Activated naive CD4-positive, alpha-beta T cell (primary cell): ENCODE measurements at places on chromosomes 7 and 10.

DNA sequence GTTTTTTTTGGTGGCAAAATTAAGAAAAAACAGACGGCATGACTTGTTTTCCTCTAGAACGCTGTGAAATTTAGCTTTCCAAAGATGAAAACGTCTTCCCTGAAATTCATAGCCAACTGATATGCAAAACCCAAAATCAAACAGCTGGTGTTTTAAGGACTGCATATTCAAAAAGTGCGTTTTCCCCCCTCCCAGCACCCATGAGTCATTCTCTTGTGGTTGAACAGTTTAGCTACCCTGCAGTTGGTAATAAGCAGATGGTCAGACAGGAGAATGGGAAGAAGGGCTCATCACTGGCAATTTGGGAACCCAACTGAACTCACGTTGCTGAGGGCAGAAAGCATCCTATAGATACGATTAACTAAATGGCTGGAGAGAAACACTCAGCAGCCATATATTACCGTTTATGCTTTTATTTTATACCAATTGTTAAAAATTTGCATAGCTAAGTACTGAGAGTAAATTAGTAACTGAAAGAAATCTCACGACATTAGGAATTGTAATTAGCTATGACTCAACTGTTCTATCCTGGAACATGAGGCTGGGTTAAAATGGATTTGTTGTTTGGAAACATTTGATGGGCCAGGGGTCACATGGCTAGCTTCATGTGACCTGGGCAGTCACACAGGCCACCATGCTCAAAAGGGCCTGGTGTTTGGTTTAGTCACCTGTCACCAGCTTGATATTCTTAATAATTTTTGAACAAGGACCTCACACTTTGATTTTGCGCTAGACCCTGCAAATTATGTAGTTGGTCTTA, 343.1 kb downstream of the PHTF2 start:
- no peak for DNase-seq

GRCh38 chr10:24973163-24973562, 20.8 kb upstream of the PRTFDC1 start:
- no peak for DNase-seq

GRCh38 chr7:148783801-148784527, 85.3 kb downstream of the CUL1 start:
- DNase-seq = no peak

DNA sequence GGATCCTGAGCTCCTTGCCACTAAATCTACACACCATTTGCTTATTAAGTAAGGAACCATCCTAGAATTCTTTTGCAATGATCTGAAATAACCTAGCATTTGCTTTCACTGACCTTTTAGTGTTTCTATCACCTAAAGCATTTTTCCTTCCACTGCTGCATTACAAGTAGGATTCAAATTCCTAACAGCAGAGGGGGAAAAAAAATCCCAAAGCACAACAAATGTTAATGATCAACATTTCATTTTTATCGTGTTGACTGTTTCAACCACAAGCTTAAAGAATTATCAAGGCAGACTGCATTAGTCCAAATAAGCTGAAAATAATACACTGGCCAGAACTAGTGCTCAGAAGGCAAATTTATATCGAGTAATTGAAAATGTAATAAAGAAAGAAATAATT, 174.7 kb upstream of the TCF7L2 start:
- DNase-seq = no peak

DNA sequence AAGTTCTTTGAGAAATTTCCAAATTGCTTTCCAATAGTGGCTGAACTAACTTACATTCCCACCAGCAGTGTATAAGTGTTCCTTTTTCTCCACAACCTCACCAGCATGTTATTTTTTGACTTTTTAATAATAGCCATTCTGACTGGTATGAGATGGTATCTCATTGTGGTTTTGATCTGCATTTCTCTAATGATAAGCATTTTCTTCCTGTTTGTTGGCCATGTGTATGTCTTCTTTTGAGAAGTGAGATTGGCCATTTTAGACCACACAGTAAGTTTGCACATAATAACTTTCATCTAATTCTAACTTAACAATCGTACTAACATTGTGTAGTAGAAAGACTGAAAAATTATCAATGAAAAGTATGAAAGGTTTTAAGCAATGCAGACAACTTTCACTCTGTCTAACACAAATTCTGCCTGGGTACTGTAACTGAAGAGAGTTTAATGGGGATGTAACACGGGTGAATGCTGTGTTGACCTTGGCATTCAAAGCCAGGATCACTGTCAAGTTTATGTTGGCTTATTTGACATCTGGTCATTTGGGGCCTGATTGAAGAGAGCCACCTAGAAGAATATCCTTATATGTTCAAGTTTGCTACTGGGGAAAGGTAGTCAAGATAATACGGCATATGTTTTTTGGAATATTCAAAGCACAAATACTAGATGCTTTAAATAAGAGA, 50.4 kb downstream of the FAM171A1 start:
- DNase-seq = no peak

DNA sequence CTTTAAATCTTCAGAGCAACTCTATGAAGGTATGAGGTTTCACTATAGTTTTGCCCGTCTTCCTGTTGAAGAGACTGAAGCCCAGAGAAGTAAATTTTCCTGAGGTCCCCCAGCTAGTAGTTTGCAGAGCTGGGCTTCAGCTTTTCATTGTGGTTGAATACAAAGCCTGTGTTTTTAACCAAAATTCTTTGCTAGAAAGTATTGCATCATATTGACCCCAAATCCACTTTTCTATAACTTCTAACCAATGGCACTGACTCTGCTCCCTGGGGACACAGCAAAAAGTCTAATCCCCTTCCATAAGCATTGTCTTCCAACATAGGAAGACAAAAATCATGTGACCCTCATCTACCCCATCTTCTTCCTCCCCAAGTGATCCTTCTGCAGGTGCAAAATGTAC, 93.0 kb downstream of the KCNMA1 start:
- no peak for DNase-seq

GRCh38 chr10:127915324-127915723, 8.4 kb downstream of the PTPRE start:
- DNase-seq = no peak

GRCh38 chr7:148605350-148605749, 14.8 kb downstream of the C7orf33 start:
- DNase-seq = no peak

DNA sequence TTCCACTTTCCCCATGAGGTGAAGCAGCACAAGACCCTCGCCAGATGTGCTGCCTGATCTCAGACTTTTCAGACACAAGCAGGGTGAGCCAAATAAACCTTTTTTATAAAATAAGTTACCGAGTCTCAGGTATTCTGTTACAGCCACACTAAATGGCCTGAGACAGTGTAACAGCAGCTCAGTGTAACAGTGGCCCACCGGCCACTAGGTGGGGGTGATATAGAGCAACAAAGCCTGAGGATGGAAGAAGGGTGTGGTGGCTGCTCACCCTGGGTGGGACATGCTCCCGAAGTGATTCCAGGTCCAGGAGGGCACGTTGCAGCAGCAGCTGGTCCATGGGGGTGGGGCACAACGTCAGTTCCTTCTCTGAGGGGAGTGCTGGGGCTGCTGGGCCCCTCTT, 44.6 kb downstream of the BMS1 start:
- no peak for DNase-seq

DNA sequence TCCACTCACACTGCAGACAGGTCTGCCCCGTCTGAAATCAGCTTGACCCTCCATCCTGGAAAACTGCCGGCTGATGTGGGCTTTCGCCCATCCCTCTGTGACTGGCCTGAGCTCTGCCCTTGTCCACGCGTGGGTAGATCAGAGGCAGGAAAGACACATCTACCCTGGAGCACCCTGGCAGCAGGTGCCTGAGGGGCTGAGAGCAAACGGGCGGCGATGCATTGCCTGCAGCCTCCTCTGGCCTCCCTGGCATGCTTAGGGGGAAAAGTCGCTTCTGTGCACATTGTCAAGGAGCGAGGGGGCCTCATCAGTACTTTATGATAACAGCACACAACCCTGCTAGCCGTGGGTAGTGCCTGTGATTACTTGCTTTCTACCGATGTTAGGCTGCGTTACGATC, 109.4 kb downstream of the ADARB2 start:
- no peak for DNase-seq

GRCh38 chr10:15472431-15473395, 101.6 kb upstream of the FAM171A1 start:
- DNase-seq = no peak

- no peak for DNase-seq
These were observed 1040.2 kb upstream of the SORCS1 start for GRCh38 chr10:108204528-108205305.

DNA sequence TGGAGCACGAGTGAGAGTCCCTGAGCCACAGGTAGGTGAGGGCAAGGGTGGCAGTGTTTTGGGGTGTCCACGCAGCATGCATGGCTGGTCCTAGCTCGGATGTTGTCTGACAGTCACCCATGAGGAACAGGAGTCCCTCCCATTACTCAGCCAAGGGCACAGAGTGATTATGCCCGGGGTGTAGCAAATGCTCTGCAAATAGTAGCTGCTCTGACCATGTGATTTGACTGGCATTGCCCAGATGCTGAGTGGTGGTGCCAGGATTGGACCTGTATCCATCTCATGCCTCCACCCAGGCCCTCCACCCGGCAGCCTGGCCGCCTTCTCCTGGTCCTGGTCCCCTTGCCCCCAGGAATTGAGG, 150.8 kb downstream of the GRK5 start:
- no peak for DNase-seq

GRCh38 chr10:98433881-98434732, 12.6 kb downstream of the HPS1 start:
- no peak for DNase-seq

DNA sequence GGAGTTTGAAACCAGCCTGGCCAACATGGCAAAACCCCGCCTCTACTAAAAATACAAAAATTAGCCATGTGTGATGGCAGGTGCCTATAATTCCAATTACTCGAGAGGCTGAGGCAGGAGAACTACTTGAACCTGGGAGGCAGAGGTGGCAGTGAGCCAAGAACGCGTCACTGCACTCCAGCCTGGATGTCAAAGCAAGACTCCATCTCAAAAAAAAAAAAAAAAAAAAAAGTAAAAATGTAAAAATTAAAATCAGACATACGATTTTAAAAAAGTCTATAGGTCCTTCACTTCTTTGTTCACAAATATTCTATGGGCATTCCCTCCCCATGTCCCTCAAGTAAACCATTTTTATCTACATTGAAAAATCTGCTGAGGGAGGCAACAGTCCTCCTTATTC, 34.9 kb upstream of the TLL2 start:
- DNase-seq = no peak

DNA sequence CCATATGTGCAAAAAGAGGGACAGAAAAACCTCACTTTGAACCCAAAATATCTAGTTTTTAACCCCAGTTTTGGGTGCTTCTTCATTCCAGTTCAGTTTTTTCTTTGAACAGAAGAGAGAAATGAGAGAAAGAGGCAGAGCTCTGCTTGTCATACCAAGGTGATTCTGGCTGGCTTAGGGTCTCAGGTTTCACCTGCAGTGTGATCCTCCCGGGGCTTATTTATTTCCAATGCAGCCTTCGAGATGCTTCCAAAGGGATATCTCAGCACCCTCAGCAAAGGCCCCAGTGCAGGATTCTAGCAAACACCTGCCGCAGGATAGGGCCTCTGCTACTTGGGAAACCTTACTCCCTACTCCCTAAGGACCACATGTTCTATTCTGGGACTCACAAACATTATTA, 131.3 kb downstream of the WDR11 start:
- no peak for DNase-seq

DNA sequence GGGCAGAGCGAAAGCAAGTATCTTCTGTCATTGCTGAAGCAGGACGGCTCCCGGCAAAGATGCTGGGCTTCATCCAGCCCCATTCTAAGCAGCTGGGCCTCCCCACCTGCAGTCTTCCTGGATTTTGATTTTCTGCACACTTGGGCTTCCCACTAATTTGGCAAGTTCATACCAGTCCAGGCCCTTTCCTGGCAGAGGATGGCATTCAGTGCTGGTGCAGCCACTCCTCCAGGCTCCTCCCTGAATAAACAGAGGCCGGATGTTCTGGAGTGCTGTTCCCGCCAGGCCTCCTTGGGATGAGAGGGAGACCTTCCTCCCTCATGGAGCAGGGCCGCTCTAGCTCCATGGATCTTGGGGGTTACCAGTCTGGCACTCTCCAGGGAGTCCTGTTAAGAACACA, 3.4 kb downstream of the BAG3 start:
- no peak for DNase-seq

GRCh38 chr7:122602800-122603199, 96.1 kb downstream of the RNF133 start:
- no peak for DNase-seq

DNA sequence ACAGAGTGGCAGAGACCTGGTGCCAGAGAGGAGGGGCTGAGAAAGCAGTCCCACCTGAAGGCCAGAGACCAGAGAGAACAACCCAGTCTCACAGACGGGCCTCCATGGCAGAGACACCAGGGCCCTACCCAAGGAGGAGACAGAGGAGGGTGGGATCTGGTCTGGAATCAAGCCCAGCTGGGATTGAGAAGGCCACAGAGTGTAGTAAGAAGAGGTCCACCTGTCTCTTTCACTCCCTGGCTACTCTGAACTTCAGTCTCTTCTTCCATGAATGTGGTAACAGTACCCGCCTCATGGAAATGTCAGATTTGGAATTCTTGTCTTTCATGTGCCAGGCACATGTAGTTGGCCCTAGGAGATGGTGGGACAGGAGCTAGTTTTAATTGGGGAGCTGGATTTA, 55.6 kb downstream of the CLIP2 start:
- no peak for DNase-seq

DNA sequence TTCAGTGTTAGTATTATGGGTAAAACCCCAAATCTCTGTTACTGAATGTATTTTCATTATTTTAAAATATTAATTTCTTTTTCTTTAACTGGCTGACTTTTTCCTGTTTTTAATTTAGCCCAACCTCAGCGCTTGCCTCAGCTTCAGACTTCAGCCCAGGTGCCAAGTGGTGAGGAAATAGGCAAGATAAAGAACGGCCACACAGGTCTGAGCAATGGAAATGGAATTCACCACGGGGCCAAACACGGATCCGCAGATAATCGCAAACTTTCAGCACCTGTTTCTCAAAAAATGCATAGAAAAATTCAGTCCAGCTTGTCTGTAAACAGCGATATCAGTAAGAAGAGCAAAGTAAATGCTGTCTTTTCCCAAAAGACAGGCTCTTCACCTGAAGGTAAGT, 57.5 kb downstream of the MDFIC start:
- DNase-seq = no peak

GRCh38 chr7:46206476-46207060, 285.5 kb upstream of the IGFBP3 start:
- DNase-seq = no peak

GRCh38 chr10:23694446-23694920, 255.6 kb downstream of the OTUD1 start:
- no peak for DNase-seq
